ENCODE measurements at places on chromosomes 4 and X.

DNA sequence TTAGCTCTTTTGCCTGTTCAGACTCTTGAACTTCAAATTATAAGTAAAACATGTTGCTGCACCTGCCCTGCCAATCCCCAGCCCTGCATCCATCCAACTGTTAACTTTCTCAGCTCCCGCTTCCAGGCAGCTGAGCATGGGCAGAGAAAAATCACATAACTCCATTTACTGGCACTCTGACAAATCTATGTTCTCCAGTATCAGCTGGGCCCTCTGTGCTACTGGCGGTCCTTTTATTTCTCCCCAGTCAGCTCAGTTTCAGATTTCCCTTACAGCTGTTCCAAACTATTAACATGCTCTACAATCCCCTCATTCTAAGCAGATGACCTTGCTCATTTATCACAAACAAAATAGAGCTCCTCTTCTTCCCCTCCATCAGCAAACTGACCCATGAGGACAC, 240.4 kb upstream of the TET2 start:
- DNase-seq, result no peak

DNA sequence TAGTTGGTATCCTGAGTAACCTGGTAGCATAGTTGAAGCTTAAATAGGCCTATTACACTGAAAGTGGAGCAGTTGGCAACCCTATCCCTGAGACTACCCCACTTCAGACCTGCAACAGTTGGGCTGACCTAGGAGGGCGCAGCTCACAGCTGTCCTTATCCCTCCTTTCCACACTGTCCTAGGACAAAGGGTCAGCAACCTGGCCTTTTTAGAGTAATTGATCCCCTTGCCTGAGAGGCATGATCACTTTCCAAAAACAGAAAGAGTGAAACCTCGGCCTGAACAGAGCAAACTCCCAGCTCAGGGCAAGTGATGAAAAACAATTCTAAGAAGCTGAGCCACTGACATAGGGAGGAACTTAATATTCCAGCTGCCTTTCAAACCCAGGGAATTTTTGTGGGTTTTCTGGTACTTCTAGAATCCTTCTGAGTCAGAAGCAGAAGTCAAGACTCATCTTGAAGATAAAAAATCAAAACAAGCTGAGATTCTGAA, 94.9 kb upstream of the MYOZ2 start:
- DNase-seq, result no peak

GRCh38 chr4:78517050-78517652, 34.4 kb upstream of the ANXA3 start:
- no peak for DNase-seq

DNA sequence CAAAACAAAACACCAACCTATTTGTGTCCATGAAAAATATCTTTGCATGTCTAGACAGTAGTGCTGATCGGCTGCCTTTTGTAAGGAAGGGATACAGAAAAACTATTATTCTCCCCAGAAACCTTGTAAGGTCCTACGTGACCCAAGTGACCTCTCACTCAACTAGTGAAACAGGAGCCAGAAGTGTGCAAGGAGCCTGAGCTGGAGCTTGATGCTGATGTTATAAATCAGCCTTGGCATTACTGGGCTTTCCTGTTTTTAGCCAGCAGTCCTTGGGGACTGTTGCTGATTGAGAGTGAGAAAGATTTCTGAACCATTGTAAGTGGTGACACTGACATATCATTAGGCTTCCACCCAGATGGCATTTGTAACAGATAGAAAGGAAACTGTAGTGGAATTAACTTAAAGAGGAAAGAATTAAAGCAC, 100.8 kb upstream of the LIMCH1 start:
- no peak for DNase-seq

DNA sequence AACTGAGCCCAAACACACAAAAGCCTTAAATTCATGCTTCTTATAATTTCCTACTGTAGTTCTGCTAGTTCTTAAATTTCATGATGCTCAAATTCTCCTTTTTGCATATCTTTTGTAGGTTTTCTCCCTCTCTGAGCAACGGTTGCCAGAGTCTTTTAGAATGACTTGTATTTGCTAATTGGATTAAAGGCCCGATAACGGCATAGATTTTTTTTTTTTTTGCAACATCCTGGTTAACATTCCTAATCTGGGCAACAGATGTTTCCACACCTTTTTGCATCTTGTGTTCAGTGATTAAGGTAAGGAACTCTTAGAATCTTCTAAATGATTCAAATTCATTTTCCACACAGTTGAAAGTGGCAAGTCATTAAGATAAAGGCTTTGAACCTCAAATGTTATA, 66.3 kb upstream of the ADGRG2 start:
- DNase-seq, result no peak

- DNase-seq, result no peak
These were observed 56.6 kb upstream of the TMEM184C start for GRCh38 chr4:147560625-147561024.

DNA sequence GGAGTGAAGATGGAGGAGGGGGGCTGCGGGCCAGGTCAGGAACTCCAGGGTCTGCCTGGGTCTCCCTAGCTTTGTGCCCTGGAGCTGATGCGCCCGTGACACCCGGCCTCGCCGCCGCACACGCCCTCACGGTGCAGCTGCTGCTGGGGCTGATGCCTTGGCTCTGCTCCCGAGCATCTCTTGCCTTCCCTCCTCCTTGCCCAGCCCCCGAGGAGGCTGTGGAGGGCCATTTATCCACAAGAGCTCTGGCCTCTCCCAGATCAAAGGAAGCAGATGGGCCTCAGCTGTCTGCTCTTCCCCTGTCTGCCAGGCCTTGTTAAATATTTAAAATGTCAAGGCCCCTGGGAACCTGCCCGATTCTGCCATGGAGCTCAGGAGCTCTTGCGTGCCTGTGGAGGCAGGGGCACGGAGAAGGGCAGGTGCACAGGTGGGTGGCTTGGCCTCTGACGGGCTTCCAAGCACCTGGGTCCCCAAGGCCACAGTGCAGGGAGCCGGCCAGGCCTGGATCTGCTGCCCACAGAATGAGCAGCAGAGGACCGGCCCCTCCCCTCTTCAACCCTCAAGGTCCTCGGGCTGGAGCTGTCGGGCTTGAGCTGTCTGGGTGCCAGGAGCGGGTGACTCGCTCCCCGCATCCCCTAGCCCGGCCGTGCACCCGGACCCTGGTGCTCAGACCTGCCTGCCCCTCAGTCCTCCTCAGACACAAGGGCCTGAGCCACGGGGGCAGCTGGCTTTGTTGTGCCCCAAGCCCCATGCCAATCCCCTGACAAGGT, 20.3 kb downstream of the ATP2B3 start:
- DNase-seq, result no peak

DNA sequence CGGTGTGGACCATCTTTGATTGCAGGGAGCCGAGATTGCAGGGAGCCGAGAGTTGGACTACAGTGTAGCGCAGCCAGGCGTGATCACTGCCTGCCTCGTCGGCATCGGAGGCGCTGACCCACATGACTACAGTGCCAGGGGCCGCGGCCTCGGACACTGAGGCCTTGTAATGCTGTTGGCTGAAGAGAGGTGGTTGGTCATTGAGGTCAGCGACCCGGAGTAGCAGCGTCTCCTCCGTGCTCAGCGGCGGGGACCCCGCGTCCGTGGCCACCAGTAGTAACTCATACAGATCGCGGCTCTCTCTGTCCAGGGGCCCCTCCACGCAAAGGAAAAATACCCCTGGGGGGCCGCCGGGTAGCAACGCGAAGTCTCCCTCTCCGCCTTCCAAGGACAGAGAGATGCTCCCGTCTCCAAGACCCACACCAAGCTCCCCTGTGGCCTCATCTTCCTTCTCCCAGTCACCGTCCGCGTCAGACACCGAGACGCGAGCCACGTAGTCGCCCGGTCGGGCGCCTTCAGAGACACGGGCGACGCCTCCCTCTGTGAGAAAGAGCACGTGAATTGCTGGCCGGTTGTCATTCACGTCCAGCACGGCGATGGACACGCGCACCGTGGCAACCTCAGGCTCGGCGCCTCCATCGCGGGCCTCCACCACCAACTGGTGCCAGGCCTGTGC, 1.9 kb downstream of the DCHS2 start:
- DNase-seq, result no peak

DNA sequence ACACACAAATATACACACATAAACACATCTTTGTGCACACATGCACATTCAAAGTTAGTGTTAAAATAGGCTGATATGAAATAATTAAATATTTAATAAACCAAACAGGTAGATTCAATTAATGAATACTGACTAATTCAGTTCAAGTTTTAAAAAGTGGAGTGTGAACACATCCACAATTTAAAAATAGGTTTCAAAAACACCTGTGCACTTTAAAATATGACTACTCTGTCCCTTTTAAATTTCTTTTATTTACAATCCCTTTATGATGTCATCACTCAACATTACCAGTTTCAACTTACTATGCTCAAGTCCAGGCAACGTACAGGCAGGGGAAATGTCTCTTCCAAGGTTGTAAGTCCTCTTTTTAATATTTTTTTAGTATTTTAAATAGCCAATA, at the start of gene CYLC1:
Gene CYLC1, plus strand, starts transcription at position 301 of the 400 bp plus-strand sequence. Its CDS starts 37 bp downstream, at position 338.
- no peak for DNase-seq

DNA sequence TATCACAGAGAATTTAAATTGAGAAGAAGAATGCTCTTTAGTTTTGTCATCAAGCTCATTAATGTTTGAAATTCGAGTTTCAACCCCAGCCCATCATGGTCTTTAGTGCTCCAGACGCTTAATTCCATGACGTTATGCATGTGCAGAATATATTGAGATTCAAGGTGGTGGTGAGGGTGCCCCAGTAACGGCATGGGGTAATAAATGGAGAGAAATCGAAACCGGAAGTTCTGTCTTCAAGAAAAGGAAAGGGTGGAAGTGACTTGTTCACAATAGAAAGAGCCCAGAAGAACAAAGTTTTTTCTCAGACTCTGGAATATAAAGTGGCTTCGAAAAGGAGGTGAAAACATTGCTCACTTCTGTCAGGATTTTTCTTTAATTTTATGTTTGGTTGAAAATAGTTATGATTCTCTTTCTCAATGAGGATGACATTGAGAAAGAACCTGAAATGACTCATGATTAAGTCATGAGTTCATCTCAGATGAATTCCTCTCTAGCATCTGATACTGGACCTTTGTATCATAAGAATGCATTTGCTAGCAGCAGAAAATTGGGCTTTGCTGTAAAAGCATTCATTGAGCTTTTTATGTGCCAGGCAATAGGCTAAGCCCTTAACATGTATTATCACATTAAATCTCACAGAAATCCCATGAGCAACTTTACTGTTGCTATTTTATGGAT, 779 bp upstream of the DDX60L start:
- DNase-seq, result no peak

DNA sequence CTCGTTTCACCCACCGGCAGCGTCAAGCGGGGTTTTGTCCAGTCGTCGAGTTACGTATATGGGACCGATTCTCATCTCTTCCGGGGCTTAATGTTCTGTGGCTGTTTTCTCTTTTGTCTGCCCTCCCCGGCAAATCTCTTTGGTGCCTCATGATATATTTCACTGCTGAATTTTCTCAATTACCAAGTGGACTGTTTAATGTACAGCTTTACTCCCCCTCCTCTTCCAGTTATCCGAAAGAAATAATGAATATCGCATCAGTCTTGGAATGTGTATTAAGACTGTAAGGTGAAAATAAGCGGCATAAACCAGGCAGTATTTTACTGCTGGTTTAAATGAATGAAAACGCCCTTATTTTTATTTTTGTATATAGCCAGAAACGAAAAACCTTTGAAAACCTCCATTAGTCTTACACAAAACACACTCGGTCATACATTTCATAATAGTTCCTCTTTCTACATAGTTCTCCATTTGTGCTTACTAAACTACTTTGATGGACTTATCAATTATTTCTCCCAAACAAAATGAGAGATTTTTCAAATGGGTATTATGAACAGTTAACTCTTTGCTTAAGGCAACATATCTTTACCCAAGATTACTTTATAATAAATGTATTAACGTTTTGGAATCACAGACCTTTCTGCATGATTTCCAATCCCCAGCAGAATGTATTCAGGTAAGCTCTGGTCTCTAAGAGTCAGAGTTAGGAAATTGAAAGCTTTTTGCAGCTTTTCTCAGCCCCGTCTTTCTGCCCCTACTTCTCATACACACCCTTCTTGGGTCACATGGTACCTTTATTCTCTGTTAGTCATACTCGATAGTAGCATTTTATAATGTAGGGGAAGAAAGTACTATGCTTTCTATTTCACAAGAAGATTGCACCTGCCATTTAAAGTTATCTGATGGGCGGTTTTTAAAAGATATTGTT, 979 bp downstream of the RP2 start:
- no peak for DNase-seq

DNA sequence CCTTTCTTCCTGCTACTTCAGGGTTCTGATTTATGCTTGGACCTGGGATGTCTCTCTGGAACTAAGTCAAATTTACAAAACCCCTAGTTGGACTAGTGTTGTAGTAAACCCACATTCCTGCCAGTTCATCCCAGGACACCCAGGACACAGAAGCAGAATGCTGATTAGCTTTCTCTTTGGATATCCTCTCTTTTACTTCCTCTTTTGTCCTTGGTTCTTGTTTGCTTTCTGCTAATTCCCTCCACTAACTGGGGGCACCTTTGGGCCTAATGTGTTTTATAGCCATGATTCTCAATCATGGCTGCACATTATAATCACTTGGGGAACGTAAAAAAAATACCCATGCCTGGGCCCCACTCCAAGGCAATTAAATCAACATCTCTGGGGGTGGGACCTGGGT, 42.5 kb downstream of the LANCL3 start:
- no peak for DNase-seq

DNA sequence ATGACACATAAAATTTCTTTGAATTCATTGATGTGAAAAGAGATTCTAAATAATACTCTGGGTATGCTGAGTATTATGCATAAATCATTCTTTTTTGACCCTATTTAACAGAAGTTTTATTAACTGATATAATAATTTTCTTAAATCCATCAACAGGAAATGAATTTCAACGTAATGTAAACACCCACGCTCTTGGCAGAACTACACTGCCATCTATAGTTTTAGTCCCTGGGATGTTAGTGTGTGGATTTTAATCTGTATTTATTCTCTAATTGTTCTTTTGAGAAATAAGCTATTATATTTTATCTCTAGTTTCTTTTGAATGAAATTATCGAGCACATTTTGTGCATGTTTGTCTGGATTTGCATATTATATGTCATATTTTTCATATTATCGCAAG, 666.8 kb upstream of the NDST4 start:
- no peak for DNase-seq

GRCh38 chr4:154961263-154961662, 180.2 kb downstream of the RBM46 start:
- no peak for DNase-seq

- DNase-seq, result no peak
These were observed 169.8 kb upstream of the GALNT7 start for GRCh38 chr4:172998527-172999469.

DNA sequence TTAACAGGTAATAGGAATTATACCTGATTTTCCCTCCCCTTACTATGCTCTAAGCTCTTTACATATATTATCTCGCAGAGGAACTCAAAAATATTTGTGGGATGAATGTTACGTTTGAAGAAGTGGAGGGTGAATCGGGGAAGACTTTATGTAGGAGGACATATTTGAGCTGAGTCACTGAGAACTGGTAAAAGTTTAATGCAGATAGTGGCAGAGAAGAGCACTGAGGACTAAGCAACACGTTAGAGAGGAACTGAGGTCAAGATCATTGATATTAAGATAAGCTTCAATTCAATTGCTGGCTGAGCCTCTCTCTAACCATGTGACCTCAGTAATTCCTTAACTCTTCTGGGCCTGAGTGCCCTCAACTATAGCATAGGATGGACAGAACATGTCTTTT, 26.4 kb upstream of the ELOVL6 start:
- DNase-seq, result no peak

All from activated naive CD4-positive, alpha-beta T cell (primary cell).